ENCODE measurements at places on chromosomes 1 and 21.

DNA sequence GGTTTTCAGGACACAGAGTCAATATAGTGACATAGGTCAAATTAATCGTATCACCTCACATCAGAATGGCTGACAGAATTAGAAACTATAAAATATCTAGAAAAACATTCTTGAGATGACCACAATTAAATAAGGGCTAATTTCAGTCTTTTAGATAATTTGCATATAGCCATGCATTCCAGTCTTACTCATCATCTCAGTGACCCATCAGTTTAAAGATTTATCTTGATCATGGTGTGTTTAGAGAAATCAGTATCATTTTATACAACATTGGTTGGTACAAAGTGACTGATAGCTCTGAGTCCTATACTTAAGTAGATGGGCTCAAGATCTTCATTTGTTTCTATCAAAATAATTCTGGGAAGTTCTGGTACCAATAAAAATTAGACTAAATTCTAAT is 262.3 kb upstream of the SNX7 start:
- no peak for DNase-seq

- DNase-seq, result no peak
Measured at GRCh38 chr1:187294421-187295201, 465.9 kb downstream of the PLA2G4A start.

DNA sequence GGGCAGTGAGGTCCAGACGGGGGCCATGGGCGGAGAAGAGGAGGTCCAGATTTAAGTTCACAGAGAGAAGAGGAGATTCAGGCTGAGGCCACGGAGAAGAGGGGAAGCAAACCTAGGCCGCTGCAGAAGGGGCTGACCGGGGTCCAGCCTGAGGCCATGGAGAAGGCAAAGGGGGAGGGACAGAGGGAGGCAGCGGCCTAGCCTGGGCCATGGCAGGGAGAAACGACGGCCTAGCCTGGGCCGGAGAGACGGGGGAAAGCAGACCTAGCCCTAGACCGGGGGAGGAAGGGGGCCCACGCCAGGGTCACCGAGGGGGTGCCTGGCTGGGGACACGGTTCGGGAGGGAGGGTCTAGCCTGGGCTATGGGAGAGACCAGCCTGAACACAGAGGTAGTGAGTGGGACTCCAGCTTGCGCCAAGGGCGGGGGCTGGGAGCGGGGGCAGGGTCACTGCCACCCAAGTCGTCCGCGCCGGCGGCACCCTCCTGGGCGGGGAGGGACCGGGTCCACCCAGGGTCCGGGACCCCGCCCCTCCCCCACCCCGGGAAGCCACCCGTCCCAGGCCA is 459 bp downstream of the CAPZB start:
- no peak for DNase-seq

- DNase-seq, result no peak
Measured at GRCh38 chr1:7145947-7146346, 360.7 kb downstream of the CAMTA1 start.

GRCh38 chr1:191969290-191969689 is 189.0 kb upstream of the RGS18 start:
- DNase-seq, result no peak

- DNase-seq, result no peak
Measured at GRCh38 chr1:29554208-29554778, 318.0 kb downstream of the PTPRU start.

- DNase-seq, result no peak
Measured at GRCh38 chr1:48869116-48869893, 92.6 kb upstream of the BEND5 start.

GRCh38 chr1:218424502-218424901 is 79.4 kb downstream of the TGFB2 start:
- no peak for DNase-seq

DNA sequence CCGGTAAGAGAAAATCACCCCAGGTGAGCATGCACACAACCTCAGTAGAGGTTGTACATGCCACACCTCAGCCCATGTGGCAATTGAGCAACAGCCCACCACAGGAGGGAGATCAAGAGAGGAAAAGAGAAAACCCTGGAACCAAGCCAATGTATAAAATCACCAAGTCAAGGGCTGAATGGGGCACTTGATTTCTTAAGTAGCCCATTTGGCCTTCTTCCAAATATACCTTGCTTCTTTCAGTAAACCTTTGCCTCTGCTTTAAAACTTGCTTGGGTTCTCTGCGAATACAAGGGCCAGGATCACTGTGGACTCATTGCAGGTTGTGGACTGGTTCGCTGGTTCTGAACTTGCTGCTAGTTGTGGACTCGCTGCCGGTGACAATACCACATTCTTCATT is 1814.0 kb downstream of the PLA2G4A start:
- DNase-seq, result no peak

GRCh38 chr1:34029954-34030353 is 135.1 kb downstream of the CSMD2 start:
- DNase-seq, result no peak

- no peak for DNase-seq
Measured at GRCh38 chr1:108718927-108719655, 6.4 kb downstream of the FNDC7 start.

DNA sequence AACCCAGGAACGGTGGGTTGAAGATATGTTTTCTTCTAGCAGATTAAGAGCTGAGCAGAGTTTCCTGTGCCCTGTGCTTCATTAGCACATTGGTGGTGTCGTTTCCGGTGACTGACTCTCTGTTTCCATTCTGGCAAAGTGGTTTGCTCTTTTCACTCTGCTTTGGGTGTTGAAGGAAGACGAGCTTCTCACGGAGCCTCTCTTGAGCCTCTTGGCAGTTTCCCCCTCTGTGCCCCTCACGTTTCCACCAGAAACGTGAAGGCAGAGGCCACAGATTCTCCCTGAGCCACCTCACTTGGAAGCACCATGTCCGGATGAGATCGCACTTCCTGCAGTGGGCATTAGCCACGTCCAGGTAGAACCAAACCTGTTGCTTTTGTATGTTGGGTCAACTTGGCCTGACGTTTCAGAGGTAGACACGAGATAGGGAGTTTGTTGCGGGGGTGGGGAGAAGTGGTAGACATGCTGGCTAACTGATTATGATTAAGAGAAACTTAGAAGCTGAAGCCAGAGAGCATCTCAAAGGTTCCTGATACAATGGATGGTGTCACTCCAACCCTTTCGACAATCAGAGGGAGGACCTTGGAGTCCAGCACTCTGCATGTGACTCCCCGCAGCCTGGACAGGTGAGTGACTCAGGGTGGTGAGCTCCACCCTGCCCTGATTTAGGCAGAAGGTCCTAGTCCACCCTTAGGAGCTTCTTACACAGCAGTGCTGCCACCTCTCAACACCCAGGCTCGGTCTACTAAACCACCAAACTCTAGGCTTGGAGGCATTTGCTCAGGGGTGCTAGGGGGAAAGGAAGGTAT is at the start of gene LAX1:
Gene LAX1, plus strand, starts transcription at position 155 of the 809 bp plus-strand sequence. Its CDS starts 383 bp downstream, at position 538.
- DNase-seq, result peak; percentile 62

DNA sequence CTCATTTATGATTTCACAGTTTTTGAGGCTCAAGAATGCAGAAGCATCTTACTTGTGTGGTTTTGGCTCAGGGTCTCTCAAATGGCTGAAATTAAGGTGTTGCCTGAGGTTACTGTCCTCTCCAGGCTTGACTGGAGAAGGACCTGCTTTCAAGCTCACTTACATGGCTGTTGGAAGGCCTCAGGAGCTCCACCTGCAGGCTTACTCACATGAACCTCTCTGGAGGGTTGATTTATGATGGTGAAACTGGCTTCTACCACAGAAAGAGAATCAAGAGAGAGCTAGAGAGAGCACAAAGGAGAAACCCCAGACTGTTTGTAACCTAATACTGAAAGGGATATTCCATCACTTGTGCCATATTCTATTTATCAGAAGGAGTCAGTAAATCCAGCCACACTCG is 6.2 kb upstream of the KCNK2 start:
- no peak for DNase-seq

- peak; percentile 13 for DNase-seq
Measured at GRCh38 chr1:22131875-22132486, 10.9 kb downstream of the WNT4 start.

DNA sequence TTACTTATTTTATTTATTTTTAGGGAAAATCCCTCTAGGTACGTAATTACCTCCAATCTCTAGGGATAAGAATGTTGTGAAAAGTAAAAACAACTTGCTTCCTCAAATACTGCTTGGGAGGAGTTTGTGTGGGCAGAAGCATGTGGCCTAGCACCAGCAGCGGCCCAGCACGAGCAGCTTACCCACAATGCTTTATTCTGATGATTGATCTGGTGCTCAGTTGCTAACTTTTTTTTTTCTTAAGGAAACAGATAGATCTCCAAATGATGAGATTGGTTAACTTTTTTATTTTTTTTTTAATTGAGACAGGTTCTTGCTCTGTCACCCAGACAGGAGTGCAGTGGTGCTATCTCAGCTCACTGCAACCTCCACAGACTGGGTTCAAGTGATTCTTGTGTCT is 4.2 kb downstream of the CLIC6 start:
- no peak for DNase-seq

GRCh38 chr1:93001893-93002292 is 40.6 kb upstream of the DIPK1A start:
- DNase-seq, result no peak

GRCh38 chr1:17405898-17406759 is 33.3 kb downstream of the RCC2 start:
- no peak for DNase-seq

DNA sequence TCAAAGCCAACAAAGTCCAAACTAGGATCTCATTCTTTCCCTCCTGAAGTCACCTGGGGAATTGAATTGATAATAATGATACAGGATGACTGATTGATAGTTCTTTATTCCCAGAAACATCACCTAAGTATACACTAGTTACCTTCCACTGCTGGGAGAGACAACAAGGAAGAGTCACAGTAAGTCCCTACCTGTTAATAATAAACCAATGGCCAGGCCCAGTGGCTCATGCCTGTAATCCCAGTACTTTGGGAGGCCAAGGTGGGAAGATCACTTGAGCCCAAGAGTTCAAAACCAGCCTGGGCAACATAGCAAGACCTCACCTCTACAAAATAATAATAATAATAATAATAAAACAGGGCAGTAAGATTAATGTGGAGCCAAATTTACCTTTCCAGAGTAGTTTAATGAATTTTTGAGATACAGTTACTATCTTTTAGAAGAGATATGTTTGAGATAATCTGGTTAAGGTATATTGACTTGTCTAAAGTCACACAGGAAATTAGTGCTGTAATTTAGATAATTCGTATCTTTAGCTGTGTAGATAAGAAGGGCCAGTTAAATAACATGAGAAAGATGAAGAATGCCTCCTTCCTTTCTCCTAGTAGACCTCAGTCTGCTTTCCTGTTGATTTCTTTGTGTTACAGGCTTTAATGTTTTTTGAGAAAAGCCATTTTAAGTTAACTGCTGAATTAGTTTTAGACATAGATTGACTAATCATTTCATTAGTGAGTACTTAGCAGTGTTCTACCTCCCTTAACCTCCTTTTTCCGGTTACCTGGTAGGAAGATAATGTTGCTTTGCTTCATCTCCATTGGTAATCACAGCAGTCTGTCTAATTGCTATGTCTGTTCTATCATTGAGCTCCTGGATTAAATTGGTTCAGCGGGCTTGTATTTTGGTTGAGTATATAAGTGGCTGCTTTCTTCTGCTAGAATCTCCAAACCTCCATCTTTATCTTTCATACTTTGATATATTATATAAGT is 22.0 kb downstream of the SMAP2 start:
- no peak for DNase-seq

- DNase-seq, result no peak
Measured at GRCh38 chr1:10308001-10308400, 90.9 kb upstream of the PGD start.

- no peak for DNase-seq
Measured at GRCh38 chr1:158324395-158324794, 6.9 kb downstream of the CD1B start.

GRCh38 chr1:80441664-80442063 is 1359.1 kb upstream of the ADGRL2 start:
- no peak for DNase-seq

Data from activated CD4-positive, alpha-beta T cell treated with anti-CD3 and anti-CD28 coated beads for 24 hours (primary cell).